ENCODE measurements at places on chromosomes 2 and 18.

DNA sequence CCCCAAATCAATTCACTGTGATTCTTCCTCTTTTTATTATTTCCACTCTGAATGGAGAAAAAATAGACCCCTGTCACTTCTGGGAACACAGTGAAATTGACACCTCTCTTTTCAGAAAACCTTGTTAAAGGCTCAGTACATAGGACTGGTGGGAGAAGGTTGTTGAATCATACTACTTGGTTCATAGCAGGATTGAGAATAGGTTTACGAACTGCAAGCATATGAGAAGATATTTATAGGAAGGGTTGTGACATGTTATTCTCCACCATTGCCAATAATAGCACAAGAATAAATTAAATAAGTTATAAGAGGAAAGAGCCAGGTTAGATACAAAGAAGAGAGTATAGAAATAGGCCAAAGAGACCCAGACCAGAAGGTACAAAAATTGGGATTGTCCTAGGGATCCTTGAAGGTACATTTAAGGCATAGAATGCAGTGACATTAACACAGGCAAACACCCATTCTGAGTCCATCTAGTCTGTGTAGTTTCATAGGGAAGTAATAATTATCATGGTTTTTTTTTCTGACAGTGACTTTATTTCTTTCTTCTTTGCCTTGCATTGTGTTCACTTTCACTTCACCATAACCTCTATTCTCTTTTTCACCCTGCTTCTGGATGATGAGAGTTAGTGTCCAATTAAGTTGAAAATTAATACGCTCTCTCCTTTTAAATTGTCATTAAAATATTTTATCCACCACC, 21.8 kb upstream of the SERPINE2 start:
- DNase-seq: no peak

DNA sequence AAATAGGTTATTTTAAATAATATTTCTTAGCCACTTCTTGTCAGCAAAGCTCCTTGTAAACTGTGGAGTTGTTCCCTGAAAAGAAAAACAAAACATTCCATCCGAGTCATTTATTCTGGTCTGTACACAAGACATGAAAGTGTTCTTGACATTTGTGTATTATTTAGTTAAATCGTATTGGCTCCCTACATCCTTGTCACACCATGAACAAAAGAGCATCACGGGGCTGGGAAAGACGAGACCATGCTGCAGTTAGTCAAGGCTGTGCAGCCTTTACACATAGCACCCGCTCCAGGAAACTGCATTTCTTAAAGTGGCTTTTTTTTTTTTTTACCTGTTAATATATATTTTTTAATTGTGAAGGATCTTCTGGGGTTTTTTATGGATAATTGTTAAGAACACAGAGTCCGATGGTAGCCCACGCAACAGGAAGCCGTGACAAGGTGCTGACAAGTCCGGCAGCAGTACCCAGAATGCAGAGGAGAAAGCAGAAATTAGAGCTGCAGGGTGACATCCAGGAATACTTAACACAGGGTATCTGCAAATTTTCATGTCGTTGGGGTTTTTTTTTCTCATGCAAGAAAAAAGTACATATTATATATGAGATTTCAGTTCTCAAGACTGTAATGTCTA, 588.4 kb downstream of the ARHGAP15 start:
- DNase-seq: no peak

DNA sequence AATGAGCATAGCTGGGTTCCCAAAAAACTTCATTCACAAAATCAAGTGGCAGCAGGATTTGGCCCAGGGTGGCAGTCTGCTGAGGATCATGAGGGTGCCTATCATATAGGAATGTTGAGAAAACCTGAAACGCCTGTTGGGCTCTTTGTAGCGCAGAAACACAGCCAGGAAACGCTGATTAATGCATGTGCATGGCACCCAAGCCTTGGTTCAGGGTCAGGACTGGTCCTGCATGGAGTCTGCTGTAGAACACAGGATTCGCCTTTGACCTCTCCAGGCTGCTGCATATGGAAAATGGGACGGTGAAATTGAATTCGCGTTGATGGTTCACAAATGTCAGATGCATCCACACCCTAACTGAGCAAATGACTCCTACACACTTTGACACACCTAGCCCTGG, 227.9 kb upstream of the COPS8 start:
- DNase-seq: no peak

- DNase-seq: no peak
These were observed 68.7 kb downstream of the MAP4K3 start for GRCh38 chr2:39368376-39368775.

- no peak for DNase-seq
These were observed 980 bp upstream of the RNPEPL1 start for GRCh38 chr2:240567137-240567871.
